Activated CD4-positive, CD25-positive, alpha-beta regulatory T cell (primary cell): ENCODE measurements at places on chromosomes 3 and 15.
A peak's percentile ranks its signal among the peaks of the same experiment; 100 is the strongest.

- DNase-seq, result no peak
These were observed 72.3 kb downstream of the DAPK2 start for GRCh38 chr15:63974021-63974420.

DNA sequence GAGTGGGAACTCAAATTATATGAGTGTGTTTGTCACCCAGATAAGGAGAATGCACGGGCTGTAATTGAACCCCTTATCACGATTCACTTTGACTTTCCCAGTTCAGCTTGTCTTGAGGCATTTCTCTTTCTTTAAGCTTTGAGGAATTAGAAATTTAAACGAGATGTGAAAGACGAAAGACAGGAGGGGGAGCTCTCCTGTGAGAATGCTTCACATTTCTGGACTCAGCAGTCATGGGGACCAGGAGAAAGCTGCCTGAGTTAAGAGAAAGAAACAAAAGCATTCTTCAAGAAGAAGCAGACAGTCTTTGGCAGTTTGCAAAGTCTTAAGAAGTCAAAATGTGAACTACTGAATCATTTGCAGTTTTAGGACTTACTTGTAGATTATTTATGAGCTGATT, 205.6 kb downstream of the NECTIN3 start:
- no peak for DNase-seq

DNA sequence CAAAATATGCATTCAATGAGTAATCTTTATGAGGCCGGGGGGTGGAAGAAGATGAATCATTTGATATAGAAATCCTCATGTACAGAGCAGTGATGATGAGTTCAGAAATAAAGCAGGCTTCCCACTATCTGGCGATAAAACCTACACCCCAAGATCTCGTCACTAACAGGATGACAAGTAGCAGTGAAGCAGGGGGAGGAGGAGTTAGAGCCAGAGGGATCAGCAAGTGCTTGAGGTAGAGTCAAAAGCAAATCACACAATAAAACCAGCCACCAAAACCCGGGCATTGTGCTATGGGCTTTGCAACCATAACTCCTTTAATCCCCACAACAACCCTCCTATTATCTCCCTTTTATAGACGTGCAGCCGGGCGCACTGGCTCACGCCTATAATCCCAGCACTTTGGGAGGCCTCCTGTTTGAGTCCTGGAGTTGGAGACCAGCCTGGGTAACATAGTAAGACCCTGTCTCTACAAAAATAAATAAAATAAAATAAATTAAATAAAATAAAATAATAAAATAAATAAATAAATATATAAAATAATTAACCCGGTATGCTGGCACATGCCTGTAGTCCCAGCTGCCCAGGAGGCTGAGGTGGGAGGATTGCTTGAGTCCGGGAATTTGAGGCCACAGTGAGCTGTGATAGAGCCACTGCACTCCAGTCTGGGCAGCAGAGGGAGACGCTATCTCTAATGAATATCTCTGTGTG, 53.0 kb downstream of the STARD5 start:
- DNase-seq, result no peak

GRCh38 chr3:46017720-46018119, 9.6 kb downstream of the XCR1 start:
- DNase-seq, result no peak

- no peak for DNase-seq
These were observed 820.4 kb upstream of the ALCAM start for GRCh38 chr3:104546301-104546700.

- DNase-seq, result peak; percentile 23
These were observed at the start of gene KLHL6 for GRCh38 chr3:183555541-183556081. Gene KLHL6 (minus strand): TSS chr3:183555706. CDS start chr3:183555653, 53 bp downstream.

DNA sequence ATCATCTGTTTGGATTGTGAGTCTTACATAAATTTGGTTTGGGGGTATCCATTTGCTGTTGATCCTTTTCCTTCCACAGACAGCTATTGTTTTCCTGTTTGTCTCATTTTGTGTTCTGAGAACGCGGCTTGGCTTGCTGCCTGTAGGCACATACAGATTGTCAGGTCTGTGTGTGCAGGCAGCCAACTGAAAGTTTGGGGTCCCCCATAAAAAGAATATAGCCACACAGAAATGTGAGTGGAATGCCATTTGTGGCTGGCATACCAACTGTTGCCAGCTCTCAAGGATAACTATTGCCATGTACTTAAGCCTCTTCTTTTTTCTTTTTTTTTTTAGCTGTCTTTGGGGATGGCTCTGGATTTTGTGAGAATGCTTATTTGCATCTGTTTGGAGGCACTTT, 1308.0 kb downstream of the ROBO1 start:
- DNase-seq, result no peak

GRCh38 chr3:188139466-188139865, 14.5 kb upstream of the LPP start:
- DNase-seq, result no peak
